Ovary (tissue), 10 donors: ENCODE measurements at places on chromosomes 7 and 10. TPM values are rescaled to one million over a fixed set of nuclear protein-coding genes. Genes with fewer than 3 reads are reported as not detected.

- DNase-seq: no peak
Observed at GRCh38 chr7:121440857-121441503, 44.9 kb upstream of the FAM3C start.

DNA sequence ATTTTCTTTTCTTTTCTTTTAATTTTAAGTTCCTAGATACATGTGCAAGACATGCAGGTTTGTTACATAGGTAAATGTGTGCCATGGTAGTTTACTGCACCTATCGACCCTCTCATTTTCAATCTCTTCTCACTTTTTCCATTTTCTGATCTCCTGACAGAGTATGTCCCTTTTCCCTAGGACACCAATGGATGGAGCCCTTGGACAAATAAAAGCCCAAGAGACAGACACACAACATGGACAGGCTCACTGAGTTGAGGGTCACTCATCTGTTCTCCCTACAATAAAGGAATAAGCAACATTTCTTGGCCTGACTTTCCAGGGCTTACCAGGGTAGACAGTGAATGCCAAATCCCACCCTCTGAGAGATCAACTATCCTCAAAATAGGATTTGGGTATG lies 15.2 kb upstream of the UBE2D1 start:
- DNase-seq: no peak

GRCh38 chr10:33388382-33388781 lies 53.9 kb upstream of the NRP1 start:
- DNase-seq: no peak

- no peak for DNase-seq
Observed at GRCh38 chr7:47297120-47297519, 284.8 kb downstream of the TNS3 start.

GRCh38 chr7:45978010-45978681 lies 57.1 kb upstream of the IGFBP3 start:
- DNase-seq: no peak

- no peak for DNase-seq
Observed at GRCh38 chr7:39691821-39692220, 68.4 kb downstream of the RALA start.

DNA sequence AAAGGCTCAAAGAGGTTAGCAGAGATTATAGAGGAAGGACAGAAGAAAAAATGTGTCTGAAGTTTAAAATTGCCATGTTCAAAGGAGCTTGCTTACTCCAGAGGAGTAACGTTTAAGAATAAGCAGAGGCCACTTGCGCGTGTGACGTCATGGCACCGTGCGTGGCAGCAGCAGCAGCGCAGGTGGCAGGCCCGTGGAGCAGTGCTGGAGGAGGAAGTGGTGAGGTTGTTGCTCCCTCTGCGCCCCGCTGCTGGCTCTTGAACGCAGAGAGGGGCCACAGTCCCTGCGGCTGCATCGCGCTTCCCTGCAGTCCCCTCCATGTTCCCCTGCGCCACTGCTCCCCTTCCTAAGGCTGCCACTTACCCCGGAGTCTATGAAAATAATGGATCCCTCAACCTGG lies 37.5 kb downstream of the GDI2 start:
- no peak for DNase-seq

DNA sequence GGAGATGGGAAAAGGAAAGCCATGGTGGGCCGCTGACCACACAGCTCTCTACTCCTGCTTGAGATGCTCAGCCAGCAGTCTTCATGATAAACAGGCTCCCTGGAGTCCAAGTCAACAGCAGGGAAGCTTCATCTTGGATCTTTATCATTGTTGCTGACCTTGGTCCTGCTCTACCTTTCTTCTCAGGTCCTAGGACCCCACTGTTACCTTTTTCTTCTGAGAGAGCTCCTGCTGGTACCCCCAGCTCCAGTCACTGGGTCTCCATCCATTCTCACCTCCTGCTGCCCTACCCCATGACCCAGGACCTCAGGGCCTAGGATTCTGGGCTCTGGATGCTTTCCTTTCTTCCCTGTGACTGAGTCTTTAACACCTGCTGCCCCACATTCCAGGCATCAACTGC lies 5.2 kb upstream of the CRTAC1 start:
- DNase-seq: no peak

DNA sequence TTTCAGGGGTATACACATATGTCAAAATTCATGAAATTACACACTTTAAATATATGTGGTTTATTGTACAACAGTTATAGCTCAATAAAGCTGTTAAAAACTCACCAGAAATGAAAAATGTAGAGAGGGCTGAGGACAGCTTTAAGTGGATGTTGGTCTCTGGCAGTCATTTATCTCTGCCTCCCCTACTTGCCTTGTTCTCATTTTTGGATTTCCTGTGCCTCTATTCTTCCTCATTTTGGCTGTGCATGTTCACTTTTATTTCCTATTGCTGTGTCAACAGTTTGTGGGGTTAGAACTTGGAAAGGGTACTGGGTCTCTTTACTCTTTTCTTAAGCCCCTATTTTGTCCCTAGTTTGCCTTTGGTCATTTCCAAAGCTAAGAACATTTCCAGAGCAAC lies 18.6 kb upstream of the MEST start:
- no peak for DNase-seq

- no peak for DNase-seq
Observed at GRCh38 chr7:148944935-148945934, 61.1 kb upstream of the EZH2 start.

- DNase-seq: no peak
Observed at GRCh38 chr10:130409331-130409730, 273.1 kb downstream of the GLRX3 start.

Gene FAM13C
- 14.3 TPM for polyA plus RNA-seq

Gene TMEM236
- polyA plus RNA-seq: 0.12 TPM

Gene HMX2
- not detected for polyA plus RNA-seq
